ENCODE measurements at places on chromosomes 3 and 15.

DNA sequence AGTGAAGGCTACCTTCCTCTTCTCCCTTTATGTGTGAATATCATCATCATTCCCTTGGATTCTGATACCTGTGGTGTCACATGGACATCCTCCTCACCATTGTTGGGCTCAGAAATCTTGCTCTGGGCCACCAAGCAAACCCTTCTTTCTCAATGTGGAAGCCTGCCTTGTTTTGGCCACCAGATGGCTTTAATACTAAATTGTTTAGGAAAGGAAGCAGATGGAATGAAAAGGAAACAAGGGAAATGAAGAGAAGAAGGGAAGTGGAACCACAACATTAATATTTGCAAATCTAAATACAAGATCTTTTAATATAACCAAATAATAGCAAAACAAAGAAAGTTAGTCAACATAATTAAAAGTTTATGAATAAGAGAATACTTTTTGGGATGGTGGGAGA, 14.0 kb downstream of the FAM227B start:
- DNase-seq, result no peak

- no peak for DNase-seq
These were observed 225.6 kb upstream of the CRBN start for GRCh38 chr3:3405131-3405530.

GRCh38 chr15:64023220-64023619, 23.1 kb downstream of the DAPK2 start:
- no peak for DNase-seq

- no peak for DNase-seq
These were observed 93.5 kb downstream of the FLNB start for GRCh38 chr3:58101499-58102389.

DNA sequence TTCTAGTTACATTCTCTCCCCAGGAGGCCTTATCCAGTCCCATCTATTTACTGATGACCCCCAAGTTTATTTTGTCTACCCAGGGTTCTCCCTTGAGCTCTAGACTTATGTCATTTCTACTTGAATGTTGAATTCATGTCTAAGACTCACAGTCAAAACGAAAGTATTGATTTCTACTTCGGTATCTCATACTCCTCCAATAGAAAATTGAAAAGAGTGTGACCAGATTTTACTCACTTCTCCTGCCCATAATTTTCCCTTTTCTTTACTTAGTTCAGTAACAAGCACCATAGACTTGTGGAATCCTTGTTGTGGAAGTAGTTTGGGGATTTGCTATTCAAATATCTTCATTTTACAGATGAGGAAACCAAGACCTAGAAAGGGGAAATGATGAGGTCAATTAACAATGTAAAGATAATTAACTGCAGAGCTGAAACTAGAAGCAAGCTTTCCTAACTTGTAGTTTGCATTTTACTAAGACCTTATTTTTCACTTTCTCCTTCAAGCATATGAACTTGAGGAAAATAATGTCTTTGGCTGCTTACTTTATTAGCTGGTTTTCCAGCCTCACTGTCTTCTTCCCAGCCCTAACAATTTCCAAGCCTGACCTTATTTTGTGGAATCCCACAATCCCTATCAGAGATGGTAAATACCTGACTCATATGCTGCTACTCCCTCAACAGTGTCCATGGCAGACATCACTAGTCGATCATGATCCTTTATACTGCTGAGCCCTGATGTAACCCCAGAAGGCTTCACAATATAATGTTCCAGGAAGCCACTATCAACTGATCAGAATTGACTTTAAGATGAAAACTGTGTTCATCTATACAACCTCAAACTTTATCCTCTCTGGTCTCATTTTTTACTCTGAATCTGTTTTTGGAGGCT, 123.9 kb upstream of the AGBL1 start:
- DNase-seq, result no peak

DNA sequence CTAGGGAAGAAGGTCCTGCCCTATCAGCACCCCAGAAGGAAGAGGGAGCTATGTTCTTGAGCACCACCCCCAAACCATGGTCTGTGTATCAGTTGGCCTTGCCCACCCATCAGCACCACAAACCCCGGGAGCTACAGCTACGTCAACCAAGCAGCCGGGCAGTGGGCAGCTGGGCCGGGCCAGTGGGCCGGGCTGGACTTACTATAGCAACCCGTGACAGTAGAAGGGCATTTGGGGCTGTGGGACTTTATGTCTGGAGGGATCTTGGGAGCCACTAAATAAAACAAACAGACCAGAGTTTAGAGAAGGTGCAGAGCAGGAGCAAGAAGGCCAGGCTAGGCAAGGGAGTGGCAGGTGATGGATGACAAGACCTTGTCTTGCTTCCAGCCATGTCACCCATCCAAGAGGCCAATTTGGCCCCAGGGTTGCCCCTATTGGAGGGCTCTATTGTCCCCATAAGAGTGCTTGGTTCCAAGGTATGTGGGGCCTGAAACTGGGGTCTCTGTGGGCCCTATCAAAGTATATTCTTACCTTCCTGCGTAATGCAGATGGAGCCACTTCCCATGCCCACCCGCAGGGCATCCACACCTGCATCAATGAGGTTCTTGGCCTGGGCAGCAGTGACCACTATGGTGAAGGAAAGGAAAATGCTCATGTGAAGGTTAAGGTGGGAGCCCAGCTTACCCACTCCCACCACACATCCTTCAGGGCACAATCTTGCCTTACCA, 3.2 kb downstream of the IMPDH2 start:
- no peak for DNase-seq

GRCh38 chr3:179551349-179552105, 11.2 kb upstream of the ACTL6A start:
- DNase-seq, result no peak

DNA sequence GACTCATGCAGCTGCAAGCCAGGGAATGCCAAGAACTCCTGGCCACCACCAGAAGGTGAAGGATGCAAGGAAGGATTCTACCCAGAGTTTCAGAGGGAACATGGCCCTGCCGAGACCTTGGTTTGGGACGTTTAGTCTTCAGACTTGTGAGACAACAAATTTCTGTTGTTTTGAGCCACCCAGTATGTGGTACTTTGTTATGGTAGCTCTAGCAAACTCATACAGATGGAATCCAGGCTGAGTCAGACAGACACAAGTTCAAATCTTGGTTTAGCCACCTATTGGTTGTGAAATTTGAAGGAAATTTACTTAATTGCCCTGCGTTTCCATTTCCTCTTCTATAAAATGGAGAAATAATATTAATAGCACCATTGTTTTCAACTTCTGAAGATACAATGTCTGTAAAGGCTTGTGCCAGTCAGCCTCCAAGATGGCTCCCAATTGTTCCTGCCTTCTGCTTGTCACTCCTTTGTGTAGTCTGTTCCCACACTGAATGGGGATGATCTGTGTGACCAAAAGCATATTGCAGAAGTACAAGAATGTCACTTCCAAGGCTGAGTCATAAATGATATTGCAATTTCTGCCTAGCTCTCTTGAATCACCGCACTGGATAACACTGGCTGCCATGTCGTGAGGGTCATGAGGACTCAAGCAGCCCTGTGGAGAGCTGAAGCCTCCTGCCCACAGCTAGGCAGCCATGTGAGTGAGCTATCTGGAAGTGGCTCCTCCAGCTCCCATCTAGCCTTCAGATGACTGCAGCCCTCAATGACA, 223.5 kb upstream of the PROK2 start:
- no peak for DNase-seq

GRCh38 chr15:70208332-70208731, 110.6 kb upstream of the TLE3 start:
- no peak for DNase-seq

DNA sequence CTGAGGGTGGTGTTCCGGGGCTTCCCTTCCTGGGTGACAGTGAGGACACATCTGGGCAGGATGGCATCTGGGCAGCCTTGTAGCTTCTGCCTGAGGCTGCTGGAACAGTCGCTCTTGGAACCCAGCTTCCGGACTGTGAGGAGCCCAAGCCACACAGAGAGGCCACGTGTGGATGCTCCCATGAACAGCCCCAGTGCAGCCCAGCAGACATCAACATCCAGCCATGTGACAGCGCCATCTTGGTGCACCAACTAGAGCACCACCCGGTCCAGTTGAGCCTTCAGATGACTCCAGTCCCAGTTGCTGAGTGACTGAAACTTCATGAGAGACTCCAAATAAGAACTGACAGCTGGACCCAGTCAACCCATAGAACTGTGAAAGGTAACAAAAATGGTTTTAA, 15.5 kb upstream of the CTSH start:
- DNase-seq, result no peak

GRCh38 chr3:64021922-64022321, 1.4 kb downstream of the PSMD6 start:
- DNase-seq, result no peak

DNA sequence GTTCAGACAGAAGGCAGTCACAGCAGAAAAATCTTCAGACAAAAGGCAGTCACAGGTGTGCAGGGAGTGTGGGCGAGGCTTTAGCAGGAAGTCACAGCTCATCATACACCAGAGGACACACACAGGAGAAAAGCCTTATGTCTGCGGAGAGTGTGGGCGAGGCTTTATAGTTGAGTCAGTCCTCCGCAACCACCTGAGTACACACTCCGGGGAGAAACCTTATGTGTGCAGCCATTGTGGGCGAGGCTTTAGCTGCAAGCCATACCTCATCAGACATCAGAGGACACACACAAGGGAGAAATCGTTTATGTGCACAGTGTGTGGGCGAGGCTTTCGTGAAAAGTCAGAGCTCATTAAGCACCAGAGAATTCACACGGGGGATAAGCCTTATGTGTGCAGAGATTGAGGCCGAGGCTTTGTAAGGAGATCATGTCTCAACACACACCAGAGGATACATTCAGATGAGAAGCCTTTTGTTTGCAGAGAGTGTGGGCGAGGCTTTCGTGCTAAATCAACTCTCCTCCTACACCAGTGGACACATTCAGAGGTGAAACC, 27.6 kb downstream of the ZNF589 start:
- DNase-seq, result no peak

- DNase-seq, result no peak
These were observed 69.6 kb upstream of the COL8A1 start for GRCh38 chr3:99568663-99569335.

DNA sequence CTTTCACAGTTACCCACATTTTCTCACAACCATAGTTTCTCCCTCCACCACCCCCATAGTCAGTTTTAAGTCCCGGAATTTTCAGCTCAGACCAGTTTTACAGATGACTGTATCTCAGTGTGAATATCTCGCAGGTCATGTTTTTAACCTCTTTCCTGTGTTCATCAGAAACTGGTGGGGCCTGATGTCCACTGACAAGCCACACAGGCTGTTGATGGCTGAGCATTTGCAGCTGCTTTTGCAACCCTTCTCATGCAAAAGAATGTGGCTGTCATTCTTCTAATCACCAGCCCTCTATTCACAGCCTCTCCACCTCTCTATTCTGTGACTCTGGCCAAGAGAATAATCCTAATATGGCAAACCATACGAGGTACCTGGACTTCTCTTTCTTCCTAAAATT, 8.5 kb downstream of the GYG1 start:
- no peak for DNase-seq

DNA sequence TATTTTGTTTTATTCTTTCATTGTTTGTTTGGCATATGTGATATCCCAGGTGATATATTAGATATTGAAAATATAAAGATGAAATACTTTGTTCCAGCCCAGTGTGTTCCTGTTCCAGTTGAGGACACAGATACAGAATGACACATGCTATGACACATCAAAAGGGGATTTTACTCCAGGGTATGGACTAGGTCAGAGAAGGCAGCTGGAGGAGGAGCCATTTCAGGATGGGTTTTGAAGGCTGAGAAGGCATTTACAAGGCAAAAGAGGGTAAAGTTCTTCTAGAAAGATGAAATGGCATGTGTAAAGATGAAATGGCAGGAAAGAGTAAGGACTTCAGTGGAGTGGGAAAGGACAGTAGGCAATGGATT, 163.8 kb downstream of the ZIC1 start:
- no peak for DNase-seq

DNA sequence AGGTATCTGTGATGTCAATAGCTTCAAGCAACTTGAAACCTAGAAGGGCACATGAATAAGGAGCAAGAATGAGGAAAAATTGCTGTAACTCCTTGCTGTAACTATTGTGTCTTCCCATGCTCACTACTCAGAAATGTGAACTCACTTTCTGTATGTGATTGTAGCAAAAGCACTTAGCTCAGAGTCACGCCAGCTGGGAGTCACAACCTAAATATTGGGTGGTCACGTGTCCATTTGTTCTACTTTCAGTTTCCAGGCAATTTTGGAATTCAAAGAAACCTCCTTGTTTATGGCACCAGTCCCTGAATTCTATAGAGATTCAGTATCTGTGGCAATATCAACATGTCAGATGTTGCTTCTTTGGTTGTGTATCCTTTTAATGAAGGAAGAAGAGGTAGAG, 241.6 kb upstream of the AZI2 start:
- DNase-seq, result no peak

DNA sequence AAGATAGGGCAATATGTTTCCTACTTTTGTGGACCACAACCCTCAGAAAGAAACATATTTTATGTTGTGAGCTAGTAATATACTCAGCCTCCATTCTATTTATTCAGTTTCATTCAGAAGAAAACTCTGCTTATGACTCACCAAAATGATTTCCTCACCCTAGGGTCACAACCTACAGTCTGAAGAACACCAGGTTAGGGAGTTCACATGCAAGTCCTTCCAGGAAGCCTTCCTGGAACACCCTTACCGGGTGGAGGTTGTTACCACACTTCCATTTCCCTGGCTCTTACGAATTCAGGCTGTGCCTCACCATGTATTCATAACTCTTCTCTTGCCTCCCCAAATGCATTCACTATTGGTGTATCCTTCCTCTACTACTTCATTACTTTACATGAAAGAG, 228.0 kb upstream of the ADAMTS9 start:
- no peak for DNase-seq

- DNase-seq, result no peak
These were observed 13.0 kb downstream of the UACA start for GRCh38 chr15:70750203-70750869.

DNA sequence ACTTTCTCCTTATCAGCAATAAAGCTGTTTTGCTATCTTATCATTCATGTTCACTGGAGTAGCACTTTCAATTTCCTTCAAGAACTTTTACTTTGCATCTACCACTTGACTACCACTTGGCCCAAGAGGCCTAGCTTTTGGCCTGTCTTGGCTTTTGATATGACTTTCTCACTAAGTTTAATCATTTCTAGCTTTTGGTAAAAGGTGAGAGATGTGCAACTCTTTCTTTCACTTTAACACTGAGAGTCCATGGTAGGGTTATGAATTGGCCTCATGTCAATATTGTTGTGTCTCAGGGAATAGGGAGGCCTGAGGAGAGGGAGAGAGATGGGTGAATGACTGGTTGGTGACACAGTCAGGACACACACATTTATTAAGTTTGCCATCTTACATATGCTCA, 31.0 kb upstream of the FAM3D start:
- no peak for DNase-seq

- no peak for DNase-seq
These were observed 413 bp downstream of the NUSAP1 start for GRCh38 chr15:41333026-41333562.

DNA sequence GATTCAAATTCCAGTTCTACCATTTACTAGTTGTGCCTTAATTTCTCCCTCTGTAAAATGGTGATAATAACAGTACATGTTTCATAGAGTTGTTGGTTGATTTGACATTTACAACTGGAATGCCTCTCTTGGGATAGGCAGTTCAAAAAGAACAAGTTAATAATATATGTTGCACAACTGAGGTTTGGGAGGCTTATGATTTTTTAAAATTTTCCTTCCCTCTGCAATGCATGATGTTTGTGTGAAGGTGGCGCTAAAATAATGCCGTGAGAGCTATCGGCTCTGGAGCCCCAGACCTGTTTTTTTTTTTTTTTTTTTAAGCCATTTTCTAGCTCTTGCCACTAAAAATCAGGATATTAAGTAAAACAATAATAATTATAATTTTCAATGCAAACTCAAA, 18.6 kb downstream of the DNAJB11 start:
- no peak for DNase-seq

- no peak for DNase-seq
These were observed 38.1 kb upstream of the LACTB start for GRCh38 chr15:63083541-63083940.

Measured in retina (tissue), 1 donor.